ENCODE measurements at places on chromosomes 2 and 18.
A peak's percentile ranks its signal among the peaks of the same experiment; 100 is the strongest.

DNA sequence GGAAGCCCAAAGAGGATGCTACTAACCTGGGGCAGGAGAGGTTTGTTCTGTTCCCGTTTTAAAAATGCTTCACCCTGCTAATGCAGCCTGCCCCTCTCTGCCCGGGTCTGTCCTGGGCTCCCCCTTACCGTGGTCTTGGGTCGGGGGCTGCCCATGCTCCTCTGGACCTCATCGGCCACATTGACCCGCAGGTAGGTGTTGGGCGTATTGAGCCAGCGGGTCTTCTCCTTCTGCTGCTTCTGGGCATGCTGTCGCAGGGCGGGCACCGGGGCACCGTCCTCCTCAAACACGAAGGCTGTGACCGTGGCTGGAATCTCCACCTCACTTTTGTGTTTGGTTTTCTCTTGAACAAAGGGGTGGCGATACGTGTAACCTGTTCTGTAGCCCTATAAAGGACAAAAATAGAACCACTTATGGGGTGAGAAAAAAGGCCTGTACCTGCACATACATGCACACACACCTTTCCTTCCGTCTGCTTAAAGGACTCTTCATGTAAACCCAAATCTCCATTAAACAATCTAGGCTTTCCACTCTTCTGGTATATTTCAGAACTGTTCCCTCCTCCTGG, 89.3 kb downstream of the ADD2 start:
- no peak for DNase-seq

- DNase-seq = peak; percentile 56
Observed at GRCh38 chr2:133476931-133477615, 91.2 kb downstream of the NCKAP5 start.

DNA sequence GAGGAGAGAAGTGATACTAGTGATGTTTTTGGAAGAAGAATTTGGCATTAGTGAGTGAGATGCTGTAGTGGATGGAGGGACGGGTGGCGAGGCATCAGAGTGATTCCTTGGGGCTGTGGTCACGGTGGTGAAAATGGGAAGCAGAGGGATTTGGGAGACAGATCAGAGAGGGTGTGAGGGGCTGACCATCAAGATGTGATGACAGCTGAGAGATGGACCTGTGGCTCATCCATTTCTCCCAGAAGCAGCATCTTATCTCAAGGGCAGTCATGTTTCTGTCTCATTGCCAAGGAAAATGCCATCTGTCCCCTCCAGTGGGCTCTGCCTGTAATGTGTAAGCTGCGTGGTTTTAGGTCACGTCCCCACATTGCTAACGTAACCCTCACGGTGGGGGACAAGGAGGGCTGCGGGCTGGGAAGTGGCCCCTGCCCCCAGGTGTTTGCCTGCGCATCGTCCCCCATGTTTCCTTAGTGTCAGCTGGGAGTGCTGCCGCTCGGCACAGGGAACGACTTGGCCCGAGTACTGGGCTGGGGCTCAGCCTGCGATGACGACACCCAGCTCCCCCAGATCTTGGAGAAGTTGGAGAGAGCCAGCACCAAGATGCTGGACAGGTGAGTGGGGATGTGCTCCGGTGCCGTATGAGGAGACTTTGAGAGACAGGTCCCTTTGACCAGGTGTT, 91.0 kb downstream of the DGKD start:
- no peak for DNase-seq

- DNase-seq = no peak
Observed at GRCh38 chr2:34851804-34852203, 1252.7 kb upstream of the FAM98A start.

DNA sequence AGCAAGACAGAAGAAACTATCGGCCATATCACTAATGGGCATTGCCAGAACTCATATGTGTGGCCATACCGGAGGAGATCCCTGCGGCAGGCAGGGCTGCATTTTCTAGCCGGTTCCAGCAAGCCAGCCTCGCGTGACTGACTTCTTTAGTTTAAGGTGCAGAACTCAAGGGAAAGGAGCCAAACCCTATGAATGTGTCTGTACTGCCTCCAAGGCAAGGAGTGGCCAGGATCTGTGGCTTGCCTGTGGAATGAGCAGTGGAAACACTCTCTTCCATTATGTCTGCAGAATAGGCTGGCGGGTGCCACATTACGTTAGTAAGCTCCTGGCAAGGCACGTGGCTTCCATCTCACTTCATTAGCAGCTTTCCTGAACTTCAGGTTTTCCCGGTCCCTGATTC, 137.6 kb downstream of the ATL2 start:
- peak; percentile 46 for DNase-seq

DNA sequence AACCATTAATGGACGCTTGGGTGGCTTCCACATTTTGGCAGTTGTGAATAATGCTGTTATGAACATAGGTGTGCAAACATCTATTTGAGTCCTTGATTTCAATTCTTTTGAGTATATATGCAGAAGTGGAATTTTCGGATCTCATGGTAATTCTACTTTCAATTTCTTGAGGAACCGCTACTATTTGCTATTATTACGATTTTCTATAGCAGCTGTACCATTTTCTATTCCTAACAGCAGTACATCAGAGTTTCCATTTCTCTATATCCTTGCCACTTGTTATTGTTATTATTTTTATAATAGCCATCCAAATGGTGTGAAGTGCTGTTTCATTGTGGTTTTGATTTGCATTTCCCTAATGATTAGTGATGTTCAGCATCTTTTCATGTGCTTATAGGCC, 69.5 kb downstream of the KIF5C start:
- DNase-seq = no peak

DNA sequence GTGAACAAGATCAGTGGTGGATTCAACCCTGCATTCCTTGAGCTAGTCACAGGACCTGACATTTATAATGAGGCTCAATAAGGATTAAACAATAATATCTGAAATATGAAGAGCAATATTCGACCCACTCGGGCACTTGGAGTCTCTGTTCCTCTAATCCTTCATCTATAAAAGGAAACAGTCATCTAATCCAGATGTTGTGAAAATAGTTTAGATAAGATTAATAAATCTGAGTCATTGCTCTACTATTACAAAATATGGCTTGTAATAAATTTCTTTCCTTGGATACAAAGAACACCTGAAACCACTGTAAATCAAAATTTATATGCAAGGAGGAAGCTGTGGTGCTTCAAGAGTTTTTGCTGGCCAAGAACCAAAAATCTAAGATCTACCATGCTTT, 846.9 kb upstream of the ACVR2A start:
- DNase-seq = no peak

GRCh38 chr2:177001334-177001733, 211.3 kb upstream of the HNRNPA3 start:
- no peak for DNase-seq

DNA sequence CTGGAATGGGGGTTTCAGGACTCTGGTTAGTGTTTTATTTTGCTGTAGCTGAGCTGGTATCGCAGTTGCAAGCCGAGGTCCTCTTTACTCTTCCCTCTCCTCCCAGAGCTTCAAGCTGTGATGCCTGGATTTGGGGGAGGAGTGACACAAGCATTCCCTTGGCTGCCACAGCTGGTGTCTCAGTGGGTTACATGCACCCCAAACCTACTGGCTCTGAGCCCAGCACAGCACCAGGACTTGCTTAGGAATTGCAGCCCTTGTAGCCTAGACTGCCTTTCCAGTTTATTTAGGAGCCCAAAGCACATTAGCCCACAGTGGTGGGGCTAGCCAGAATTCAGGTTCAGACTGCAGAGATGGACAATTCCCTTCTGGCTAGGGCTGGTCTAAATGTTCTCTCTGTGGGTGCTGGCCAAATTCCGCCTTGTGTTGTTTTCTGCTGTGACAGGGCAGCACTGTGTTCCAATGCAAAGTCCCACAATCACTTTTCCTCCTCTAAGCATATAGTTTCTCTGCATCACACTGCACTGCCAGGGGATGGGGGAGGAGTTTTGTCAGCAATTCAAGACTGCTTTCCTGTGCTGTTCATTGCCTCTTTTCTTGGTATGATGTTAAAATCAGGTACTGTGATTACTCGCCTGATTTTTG, 122.8 kb downstream of the SLC4A10 start:
- DNase-seq = no peak

DNA sequence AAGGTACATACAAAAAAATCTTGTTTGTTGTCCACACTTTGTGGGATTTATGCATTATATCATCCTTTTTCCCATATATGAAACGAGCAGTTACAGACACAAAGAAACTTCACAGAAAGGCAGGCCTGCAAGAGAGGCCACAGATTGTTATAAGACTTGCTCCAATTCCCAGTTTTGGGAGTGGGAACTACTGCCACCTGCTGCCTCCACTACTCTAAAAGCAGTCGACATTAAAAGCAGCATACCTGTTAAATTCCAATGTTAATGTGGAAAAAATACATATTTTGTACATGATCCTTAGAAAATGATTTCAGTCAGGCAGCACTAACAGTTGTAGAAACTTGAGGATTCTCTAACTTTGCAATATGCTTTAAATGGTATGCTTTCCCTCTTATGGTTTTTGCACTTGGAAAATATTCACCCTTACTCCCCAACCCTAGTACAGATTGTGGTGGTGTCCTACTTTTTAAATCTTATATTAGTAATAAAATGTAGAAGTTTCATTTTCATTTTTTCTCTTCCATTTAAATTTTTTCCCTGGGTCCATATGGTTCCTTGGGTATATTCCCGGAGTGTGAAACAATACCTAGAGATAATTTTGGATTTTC, 37.9 kb downstream of the SLC38A11 start:
- DNase-seq = peak; percentile 72

DNA sequence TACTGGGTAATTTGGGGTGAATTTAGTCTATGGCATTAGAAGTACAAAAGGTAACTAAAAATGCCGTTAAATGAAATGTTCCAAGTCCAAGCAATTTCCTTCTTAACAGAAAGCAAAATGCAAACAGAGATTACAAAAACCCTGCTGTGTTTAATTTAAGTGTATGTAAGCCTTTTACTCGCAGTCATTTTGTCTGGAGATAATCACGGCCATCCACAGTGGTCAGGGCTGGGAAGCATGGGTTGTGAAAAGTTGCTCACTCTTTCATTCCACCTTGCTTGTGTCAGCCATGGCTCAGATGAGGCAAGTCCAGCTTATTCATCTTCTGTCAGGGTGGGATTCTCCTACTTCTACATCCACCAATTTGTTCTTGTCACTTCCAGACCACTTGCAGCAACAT, 983.6 kb upstream of the ZEB2 start:
- no peak for DNase-seq

DNA sequence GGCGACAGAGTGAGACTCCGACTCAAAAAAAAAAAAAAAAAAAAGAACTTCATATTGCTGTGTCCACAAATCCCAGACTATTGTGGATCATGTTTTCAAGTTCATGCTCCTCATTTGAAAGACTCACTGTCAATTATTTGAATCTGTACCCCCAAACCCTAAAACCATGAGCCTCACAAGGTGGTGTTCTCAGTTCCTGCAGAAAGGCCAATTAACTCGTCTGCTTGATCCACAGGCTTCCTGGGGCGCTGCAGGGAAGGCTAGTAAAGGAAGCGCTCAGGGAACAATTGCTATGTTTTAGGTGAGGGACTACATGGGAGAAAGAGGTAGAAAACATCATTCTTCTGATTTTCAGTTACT, 396.8 kb upstream of the NETO1 start:
- DNase-seq = no peak

DNA sequence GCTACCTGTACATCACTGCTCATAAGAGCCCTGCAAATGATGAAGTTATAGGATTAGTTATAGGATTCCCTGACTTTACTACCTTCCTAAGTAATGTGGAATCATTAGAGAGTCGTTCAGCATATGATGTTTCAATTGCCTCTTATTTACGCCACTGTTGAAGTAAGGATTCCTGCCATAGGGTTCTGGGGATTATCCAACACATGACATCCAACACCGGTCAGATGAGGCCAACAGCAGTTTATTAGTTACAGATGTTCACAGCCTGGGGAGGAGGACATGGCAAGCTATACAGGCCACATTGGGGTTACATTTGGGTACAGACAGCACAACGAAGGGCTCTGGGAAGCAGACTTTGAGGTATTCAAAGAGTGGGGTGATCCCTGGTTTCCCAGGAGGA, 134.1 kb upstream of the MC4R start:
- peak; percentile 70 for DNase-seq

- no peak for DNase-seq
Observed at GRCh38 chr2:51601706-51602105, 569.8 kb upstream of the NRXN1 start.

- peak; percentile 65 for DNase-seq
Observed at GRCh38 chr2:47054868-47055267, 100.2 kb downstream of the STPG4 start.

GRCh38 chr2:224556381-224556780, 28.8 kb downstream of the CUL3 start:
- DNase-seq = no peak

DNA sequence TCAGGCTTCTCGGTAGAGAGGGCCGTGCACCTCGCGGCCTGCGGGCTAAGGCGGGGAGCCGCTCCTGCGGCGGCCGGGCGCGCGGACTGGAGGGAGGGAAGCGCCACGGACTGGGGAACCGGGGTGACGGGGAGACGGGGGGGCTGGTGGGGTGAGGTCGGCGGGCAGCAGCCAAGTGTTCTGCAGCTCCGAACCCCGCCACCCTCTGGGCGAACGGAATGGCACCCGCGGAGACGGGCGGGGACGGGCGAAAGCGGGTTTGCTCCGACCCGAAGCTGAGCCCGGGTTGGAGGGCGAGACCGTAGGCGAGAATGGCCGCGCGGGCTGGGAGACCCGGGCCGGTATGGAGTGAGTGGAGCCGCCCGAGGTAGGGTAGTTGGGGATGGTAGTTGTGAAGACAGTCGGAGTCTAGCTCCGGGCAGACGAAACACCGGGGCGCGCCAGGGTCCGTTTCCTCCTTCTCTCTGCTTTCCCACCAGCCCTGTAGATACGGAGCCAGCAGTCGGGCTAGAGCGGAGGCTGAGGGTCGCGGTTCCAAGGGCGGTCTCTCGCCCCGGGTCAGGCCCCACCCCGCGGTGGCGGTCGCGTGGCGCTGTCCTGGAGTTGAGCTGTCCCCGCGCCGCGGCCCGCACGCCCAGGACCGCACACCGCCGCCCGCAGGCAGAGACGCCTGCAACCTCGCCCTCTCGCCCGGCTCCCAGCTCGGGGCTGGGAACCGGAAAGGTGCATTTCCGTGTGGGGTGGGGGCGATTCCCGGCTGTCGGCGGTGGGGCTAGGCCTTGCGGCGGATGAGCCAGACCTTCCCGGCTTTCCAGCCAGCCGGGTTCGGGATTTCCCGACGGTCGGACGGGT, 160.3 kb upstream of the SIX2 start:
- DNase-seq = peak; percentile 53

DNA sequence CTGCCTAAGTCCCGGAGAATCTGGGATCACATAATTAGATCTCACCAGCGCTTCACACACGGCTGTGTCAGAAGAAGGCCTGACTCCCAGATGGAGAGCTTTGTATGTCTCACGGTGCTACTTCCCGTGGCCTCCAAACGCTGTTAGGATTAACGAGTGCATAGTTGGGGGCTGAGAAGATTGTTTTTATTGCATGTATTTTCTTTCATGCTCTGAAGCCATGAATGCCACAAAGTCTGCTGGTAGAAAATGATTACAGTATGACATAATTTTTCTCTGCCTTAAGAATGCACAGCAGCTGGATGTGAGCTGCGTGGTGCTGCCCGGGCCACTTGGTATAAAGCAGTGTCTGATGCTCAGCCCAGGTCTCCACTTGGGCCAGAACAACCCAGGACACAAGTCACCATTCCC, 166.5 kb downstream of the SEPTIN10 start:
- DNase-seq = peak; percentile 61

- no peak for DNase-seq
Observed at GRCh38 chr18:74473976-74474640, 17.0 kb upstream of the DIPK1C start.

- no peak for DNase-seq
Observed at GRCh38 chr2:168997118-168997521, 34.0 kb downstream of the ABCB11 start.

- DNase-seq = peak; percentile 47
Observed at GRCh38 chr2:178163395-178163794, 30.9 kb upstream of the OSBPL6 start.

- no peak for DNase-seq
Observed at GRCh38 chr2:88036182-88036581, 19.4 kb downstream of the KRCC1 start.

- DNase-seq = peak; percentile 93
Observed at GRCh38 chr2:69816923-69817542, 12.4 kb upstream of the GMCL1 start.

Data from muscle of leg (tissue), 16 donors.